ENCODE measurements at places on chromosomes 11 and 22. TPM values are rescaled to one million over a fixed set of nuclear protein-coding genes. Genes with fewer than 3 reads are reported as not detected.

Gene SPI1
- 31.4 TPM for total RNA-seq

Gene CARNS1
- total RNA-seq = 11.9 TPM

Gene OR8A1
- not detected for total RNA-seq

Gene RPS13
- 784 TPM for total RNA-seq

Gene PDE3B
- total RNA-seq = 18.7 TPM

Gene APOL4
- total RNA-seq = 10.8 TPM

Gene TPBGL
- 0.21 TPM for total RNA-seq

GRCh38 chr11:97309291-97309690 is 919.5 kb downstream of the JRKL start:
- no peak for DNase-seq

GRCh38 chr11:34928268-34928959 is 12.0 kb downstream of the PDHX start:
- no peak for DNase-seq

GRCh38 chr11:79482800-79483199 is 42.0 kb upstream of the TENM4 start:
- no peak for DNase-seq

GRCh38 chr11:68741463-68741862 is 9.9 kb downstream of the TESMIN start:
- DNase-seq = no peak

GRCh38 chr11:69371731-69372588 is 78.0 kb downstream of the MYEOV start:
- DNase-seq = no peak

GRCh38 chr22:39655004-39655579 is 84.5 kb downstream of the CACNA1I start:
- DNase-seq = no peak

GRCh38 chr11:87142594-87142993 is 104.9 kb downstream of the TMEM135 start:
- DNase-seq = no peak

- no peak for DNase-seq
Observed at GRCh38 chr11:94855666-94856065, 87.5 kb downstream of the AMOTL1 start.

DNA sequence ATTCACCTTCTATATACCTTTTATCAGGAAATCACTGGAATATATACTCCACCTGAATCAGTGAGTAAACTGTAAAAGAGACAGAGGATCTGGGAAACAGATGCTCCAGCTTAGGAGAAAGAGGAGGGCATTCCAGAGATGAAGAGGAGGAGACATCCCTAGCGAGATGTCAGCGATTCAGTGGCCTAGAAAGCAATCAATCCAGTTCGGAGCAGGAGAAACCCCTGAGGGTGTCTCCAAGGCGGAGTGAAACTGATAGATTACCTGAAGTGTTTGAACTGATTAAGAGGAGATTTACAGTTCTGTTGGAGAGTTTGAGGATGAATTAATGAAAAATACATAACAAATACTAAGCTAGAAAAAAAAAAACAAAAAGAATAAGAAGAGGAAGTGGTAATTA is 24.5 kb upstream of the TNRC6B start:
- DNase-seq = no peak

DNA sequence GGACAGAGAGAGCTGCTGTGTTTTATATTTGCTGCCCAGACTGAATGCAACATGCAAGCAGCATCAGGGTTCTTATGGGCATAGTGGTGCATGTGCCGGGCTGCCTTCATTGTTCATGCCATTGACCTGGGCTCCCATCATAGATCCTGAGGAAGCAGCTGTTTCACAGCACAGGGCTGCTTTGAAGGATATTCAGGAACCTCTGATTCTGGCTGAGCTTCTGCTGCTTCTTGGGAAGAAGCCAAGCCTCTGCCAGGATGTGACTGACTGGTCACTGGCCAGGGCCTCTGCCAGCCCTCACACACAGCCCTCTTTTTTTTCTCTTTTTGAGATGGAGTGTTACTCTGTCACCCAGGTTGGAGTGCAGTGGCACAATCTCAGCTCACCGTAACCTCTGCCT is 43.3 kb downstream of the CYB5R2 start:
- DNase-seq = no peak

DNA sequence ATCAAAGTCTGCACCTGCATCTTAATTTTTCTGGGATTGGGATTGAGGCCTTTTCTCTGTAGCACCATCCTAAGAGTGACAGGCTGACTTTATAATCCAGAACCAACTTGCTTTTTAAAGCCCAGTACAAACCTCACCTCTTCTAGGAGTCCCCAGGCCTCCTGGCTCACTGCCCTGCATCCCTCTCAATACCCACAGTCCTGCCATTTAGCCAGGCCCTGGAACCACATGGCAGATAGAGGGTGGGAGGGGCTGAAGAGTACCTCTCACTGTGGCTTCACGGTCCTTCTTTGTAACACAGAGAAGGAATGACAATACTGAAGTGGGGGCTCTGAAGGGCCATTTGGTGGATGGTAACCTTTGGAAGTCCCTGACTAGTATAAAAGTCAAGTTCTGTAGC is 63.5 kb upstream of the PHOX2A start:
- no peak for DNase-seq

DNA sequence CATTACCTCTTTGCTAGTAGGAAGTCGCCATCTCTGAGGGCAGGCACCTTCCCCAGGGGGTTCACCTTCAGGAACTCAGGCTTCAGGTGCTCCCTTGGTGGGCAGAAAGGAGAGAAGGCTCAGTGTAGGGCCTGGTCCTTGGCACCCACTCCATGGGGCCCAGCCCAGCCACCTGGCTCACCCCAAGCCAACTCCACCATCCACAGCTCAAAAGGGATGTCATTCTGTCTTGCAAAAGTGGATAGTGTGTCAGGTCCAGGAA is 2.7 kb upstream of the GSTT4 start:
- DNase-seq = no peak

GRCh38 chr11:28529540-28530410 is 421.6 kb downstream of the METTL15 start:
- no peak for DNase-seq

- no peak for DNase-seq
Observed at GRCh38 chr22:19471572-19471971, 7.4 kb downstream of the UFD1 start.

DNA sequence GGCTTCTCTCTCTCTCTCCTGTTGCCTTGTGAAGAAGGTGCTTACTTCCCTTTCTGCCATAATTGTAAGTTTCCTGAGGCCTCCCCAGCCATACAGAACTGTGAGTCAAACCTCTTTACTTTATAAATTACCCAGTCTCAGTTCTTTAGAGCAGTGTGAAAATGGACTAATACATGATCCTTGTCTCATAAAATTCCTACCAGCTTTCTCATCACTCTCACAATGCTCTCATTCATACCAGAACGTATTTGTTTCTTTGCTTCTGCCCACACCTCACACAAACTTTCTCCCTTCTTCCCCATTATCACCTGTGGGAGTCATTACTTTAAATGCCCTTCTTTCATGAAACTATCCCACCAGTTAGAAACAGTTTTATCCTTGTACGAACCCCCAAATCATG is 62.7 kb upstream of the ARHGAP42 start:
- no peak for DNase-seq

DNA sequence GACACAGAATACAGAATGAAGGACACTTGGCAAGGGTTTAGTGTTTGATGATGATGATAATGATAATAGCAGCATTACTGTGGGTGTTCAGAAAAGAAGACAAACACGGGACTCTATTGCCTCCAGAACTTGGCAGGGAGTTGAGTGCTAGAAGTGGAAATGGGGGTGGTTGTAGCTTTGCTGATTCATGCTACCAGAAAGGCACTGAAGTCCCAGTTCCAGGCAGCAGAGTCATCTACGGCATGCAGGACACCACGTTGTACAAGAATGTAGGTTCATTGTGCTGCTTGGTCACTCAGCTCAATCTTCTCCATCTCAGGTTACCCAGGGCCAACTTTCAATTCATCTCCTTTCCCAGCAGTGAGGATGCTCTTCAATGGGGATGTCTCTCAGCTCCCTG is 115.7 kb downstream of the NTM start:
- no peak for DNase-seq

- DNase-seq = no peak
Observed at GRCh38 chr11:94149431-94150017, 20.9 kb downstream of the PANX1 start.

GRCh38 chr22:49880281-49880680 is 26.6 kb downstream of the ZBED4 start:
- DNase-seq = no peak

DNA sequence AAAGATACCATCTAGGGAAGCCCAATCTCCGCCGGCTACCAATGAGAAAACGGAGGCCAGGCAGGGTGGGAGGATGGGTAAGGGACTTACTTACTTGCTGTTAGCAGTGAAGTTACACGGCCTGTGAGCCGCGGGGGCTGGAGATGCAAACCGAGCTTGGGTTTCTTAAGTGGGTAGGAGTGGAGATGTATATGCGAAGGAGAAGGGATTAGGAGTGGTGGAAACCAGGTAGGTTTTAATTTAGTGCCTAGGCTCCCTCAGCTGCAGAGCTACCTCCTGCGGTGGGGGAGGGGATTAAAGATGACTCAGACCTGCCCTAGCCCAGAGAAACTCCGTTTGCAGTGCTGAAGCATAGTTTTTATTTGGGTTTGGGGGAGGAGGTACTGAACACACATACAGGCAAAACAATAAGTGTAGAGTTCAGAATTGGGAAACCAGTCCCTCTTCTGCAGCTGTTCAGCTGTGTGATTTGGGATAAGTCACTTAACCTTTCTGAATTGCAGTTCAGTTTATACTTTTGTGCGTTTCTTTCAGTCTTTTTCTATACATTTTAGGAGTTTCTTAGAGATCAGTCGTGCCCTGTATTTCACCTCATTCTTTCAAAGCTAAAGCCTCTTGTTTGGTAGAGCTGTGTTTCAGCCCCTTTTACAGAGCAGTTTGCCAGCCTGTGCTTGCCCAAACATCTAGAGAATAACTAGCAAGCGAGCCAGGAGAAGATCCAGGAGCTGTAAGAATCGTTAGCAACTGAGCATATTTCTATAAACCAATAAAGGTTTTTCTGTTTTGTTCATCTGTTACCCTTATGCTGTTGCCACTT is 596 bp upstream of the TNRC6B start:
- DNase-seq = peak; percentile 36

- no peak for DNase-seq
Observed at GRCh38 chr11:115166820-115167219, 337.4 kb downstream of the CADM1 start.

- DNase-seq = no peak
Observed at GRCh38 chr11:47328449-47329390, 23.8 kb downstream of the MYBPC3 start.

- DNase-seq = no peak
Observed at GRCh38 chr11:100641456-100641855, 45.6 kb upstream of the ARHGAP42 start.

DNA sequence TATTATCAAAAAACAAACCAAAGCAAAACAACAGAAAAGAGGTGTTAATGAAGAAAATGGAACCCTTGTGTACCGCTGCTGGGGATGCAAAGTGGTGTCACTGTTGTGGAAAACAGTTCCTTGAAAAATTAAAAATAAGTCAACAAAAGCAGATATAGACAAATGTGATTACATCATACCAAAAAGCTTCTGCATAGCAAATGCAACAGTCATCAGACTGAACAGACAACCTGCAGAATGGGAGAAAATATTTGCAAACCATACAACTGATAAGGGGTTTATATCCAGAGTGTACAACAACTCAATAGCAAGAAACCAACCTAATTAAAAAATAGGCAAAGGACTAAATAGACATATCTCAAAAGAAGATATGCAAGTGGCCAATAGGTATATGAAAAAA is 22.9 kb upstream of the CARS1 start:
- no peak for DNase-seq

DNA sequence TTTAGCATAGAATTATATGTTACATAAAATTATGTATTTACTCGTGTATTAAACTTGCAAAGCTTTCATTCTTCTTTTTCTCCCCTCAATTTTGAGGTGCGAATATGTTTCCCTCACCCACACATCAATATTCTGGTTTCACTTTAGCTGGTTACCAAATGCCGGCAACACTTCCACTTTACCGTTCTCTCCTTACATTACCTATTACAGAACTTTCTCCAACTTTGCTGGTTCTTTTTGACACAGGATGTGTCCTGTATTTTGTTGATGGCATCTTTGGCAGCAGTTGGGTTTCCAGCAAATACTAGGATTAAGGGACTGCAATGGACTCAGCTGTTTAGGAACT is 84.9 kb downstream of the PRR5L start:
- no peak for DNase-seq

DNA sequence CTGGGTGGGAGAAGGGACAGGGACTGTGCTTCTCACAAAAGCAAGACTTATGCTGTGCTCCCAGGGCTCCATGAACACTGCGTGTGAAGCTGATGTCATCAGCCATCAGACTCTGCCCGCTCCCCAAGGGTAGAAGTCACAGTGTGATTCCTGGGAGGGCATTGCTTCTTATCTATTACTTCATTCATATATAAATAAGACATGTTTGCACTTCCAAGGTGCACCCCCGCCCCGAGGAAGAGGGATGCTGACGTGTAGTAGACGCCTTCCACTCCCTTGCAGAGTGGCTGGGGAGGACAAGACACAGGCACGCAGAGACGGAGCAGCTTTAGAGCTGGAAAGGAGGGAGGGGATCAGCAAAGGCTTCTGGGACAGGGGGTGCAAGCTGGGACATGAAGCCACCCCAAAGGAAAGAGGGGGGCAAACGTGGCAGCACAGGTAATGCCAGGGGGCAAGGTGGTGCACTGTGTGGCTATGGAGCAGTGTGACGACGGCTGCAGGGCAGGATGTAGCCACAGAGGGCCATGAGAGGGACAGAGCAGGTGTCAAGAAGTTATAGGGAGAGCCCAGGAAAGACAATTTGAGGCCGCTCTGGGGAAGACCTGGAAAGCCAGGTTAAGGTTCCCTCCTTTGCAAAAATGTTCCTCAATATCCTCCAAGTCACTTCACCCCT is 558.5 kb downstream of the MN1 start:
- DNase-seq = no peak

DNA sequence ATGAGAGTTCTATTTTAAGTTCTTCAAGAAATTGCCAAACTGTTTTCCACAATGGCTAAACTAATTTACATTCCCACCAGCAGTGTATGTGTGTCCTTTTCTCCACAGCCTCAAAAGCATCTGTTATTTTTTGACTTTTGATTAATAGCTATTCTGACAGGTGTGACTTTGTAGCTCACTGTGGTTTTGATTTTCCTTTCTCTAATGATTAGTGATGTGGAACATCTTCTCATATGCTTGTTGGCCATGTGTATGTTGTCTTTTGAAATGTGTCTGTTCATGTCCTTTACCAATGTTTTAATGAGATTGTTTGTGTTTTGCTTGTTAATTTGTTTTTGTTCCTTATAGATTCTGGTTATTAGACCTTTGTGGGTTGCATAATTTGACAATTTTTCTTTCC is 18.0 kb upstream of the RAB38 start:
- no peak for DNase-seq

- no peak for DNase-seq
Observed at GRCh38 chr11:108524422-108524821, 26.2 kb upstream of the POGLUT3 start.

GRCh38 chr11:113991718-113992458 is 17.0 kb downstream of the HTR3A start:
- no peak for DNase-seq

GRCh38 chr22:37905534-37906363 is at the start of gene MICALL1:
Gene MICALL1, plus strand, starts transcription at chr22:37906297. Its CDS starts 126 bp downstream, at chr22:37906423.
- peak; percentile 80 for DNase-seq
